Activated CD4-positive, alpha-beta T cell treated with anti-CD3 and anti-CD28 coated beads, Interleukin-2, amount 50 U/mL, for 4 hours (primary cell): ENCODE measurements at places on chromosomes 3 and 15.

DNA sequence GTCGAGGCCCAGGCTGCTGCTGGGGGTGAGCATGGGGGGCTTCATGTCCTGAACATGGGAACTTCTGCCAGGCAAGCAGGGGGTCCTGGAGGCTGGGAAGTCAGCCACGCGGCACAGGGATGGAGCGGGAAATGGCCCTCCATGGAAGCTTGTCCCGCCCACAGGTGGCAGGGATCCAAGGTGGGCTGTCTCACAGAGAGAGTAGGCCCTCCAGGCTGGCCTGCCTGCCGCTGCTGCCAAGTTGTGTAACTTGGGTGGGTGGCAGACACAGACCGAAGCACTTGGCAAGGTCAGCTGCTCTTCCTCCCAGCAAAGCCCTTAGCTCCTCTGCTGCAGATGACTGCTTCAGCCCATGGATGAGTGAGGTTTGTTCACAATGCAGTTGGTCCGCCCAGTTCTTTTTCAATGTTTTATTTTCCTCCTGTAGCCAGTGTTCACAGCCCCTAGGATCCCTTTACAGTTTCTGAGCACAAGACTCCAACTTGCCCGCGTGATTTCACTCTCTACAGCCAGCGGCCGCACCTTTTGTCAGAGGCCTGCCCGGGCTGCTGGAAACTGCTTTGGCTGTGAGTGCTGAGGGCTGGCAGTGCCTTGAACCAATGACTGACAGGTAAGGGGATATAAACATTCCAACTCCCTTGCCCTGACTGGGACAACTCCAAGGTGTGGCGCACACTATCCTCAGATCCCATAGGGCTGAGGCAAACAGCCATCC lies 26.7 kb downstream of the HCN4 start:
- DNase-seq: no peak

- DNase-seq: no peak
Observed at GRCh38 chr15:61307474-61307873, 78.4 kb upstream of the RORA start.

DNA sequence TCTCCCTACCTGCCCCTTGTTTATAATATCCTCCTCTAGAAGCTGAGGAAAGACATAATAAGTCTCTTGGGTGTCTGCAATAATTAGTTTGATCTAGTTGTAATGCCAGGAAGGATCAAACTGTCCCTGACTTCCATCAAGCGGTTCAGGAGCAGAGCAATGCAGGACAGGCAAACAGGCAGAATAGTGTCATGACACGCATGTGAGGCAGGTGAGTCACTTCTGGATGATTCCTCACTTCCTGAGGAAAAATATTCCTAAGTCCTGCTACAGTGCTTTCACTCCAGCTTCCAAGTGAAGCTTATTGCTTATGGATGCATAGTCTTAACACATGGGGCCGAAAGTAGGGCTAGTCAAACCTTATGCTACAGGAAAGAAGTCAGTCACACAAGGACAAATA lies 85.8 kb downstream of the GREM1 start:
- DNase-seq: no peak

- no peak for DNase-seq
Observed at GRCh38 chr3:181530584-181530983, 181.1 kb upstream of the SOX2 start.

DNA sequence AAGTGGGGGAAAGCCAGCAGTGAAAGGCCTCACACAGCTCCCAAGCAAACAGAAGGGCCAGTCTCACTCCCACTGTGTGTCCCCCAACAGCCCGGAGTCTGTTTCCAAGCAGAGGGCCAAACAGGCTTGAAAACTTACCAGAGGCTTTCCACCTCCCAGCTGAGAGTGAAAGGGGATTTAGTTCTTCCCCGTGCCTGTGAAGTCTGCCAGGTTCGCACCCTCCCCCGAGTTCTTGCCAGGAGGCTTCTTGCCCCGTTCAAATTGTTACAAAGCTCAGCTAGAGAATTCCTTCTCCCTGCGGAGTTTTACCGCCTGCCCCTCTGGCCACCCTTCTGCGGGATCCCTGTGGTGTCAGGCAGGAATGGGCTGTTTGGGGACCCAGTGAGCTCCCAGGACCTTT lies 68.0 kb upstream of the WNT7A start:
- DNase-seq: no peak

GRCh38 chr3:179969525-179969924 lies 67.2 kb downstream of the PEX5L start:
- DNase-seq: no peak

GRCh38 chr3:52819936-52820335 lies 10.5 kb downstream of the ITIH4 start:
- DNase-seq: no peak

DNA sequence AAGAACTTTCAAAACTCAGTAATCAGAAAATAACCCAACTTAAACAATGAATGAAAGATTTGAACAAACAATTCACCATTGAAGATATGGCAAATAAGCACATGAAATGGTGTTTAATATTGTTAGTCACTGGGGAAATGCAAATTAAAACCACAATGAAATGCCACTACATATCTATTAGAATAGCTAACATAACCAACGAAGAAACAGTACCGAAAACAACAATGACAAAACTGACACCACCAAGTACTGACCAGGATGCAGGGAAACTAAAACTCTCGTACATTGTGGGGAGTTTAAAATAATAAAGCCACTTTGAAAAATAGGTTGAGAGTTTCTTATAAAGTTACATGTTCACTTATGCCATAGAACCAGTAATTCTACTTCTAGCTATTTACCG lies 69.1 kb downstream of the KBTBD8 start:
- DNase-seq: no peak

DNA sequence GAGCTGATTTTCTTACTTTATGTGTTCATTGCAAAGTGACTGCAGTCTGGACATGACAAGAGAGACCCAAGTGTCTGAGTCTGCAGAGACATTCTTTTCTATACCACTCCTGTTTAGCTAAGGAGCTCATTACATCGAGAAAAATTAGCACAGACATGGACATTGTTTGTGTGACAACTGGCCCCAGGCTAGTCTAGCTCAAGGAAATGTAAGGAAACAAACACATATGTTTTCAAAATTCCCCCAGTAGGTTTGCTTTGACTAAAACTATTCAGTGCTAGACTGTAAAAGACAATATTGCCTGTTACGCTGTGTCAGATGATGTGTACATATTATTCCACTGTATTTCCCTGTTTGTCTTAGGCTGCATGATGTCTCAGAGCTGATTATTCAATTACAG lies 40.9 kb downstream of the TPRG1 start:
- DNase-seq: no peak

GRCh38 chr15:60656481-60656880 lies 177.5 kb upstream of the ICE2 start:
- DNase-seq: no peak

DNA sequence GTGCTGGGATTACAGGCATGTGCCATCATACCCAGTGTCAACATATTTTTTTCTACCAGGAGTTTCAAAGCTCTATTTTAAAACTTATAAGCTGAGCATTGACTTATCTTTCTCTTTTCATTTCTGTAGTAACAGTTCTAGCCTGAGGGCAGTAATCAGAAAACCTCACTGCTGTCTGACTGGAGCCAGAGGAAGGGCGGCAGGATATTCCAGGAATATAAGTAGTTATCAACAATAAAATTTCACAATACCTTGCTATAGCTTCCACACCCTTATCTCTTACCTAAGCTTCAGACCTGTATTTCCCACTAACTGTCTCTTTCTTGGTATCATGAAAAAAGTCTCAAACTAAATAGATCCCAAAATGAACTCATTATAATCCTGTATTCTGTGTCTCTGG lies 5.1 kb upstream of the NEDD4 start:
- DNase-seq: no peak

- DNase-seq: no peak
Observed at GRCh38 chr3:5732081-5732480, 544.6 kb downstream of the EDEM1 start.

DNA sequence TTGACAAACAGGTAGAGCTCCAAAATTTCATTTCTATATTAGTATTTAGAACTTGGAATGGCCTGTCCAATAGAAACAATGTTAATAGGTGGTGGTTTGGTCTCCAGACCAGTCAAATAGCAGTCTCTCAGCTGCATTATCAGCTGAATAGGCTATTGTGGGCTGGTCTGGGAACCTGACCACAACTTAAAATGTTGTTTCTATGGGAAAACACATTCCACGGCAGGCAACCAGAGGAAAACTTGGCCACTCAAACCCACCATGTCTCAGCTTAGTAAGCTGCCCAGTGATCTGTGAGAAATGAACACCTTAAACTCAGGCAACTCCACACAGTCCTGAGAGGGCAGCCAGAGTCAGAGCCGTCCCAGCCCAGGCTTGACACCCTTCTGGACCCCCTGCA lies 20.4 kb downstream of the FBN1 start:
- DNase-seq: no peak

DNA sequence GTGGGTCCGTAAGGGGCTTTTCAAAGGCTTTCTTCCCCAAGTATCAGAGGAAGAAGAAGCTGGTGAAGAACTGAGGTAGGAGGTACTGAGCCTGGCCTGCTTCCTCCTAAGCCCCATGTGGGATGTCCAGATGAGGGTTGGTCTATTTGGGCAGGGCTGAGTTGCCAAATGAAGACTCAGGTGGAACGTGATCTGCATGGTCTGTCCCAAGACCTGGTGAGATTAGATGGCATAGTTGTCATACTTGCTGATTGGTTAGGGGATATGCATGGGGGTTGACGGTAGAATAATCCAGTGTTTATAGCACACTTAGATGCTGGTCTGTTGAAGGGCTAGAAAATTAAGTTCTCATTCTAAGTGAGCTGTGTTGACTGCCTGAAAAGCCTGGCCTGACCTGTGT lies 36.3 kb upstream of the BSN start:
- DNase-seq: no peak

DNA sequence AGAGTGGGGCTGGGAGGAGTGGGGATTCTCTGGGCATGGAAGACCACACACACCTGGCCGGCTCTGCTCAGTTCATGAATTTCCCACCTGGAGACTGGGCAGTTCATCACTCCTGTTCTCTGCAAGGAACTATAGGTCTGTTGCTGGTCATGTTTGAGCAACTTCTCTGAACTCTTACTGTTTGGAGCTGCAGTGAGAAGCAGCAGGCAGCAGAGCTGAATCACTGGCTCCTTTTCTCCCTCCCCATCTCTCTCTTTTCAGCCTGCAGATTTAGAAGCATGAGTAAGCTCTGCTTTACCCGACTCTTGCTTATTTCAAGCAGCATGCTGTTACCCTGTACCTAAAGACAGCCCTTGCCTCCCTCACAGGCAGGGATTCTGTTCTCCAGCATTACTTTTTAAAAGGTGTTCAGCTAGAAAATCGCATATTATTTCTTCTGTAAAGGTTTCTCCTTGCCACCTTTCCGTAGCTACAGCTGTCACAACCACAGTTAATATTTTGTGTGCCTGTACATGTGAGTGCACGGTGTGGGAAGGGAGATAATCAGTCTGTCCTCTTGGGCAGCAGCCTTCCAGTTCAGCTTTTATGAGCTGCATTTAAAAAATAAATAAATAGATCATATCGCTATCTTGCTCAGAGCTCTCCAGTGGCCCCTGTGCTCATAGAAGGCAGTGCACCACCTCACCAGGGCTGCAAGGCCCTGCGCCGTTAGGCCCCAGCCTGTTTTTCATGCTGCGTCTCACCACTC lies 131.6 kb downstream of the CHCHD6 start:
- no peak for DNase-seq

DNA sequence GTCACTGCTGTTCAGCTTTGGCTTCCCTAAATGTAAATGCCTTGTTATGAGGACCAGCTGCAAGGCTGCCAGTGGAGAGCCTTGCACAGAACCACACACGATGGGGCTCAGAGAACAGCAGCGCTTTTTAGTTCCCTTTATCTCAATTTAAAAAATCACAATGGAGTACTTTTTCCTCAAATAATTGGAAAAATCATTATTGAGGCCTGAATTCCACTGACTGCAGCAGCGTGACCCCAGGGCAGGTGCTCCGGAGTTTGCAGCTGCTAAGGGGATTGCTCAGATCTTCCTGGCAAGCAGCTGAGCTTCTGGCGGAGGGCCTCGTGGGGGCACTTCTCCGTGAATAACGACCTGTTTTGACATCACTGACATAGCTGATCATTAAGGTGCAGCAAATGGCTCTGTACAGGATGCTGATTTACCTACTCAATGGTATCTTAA lies 245.6 kb upstream of the TRIM42 start:
- DNase-seq: no peak

- DNase-seq: no peak
Observed at GRCh38 chr15:68328443-68328842, 50.9 kb downstream of the FEM1B start.

DNA sequence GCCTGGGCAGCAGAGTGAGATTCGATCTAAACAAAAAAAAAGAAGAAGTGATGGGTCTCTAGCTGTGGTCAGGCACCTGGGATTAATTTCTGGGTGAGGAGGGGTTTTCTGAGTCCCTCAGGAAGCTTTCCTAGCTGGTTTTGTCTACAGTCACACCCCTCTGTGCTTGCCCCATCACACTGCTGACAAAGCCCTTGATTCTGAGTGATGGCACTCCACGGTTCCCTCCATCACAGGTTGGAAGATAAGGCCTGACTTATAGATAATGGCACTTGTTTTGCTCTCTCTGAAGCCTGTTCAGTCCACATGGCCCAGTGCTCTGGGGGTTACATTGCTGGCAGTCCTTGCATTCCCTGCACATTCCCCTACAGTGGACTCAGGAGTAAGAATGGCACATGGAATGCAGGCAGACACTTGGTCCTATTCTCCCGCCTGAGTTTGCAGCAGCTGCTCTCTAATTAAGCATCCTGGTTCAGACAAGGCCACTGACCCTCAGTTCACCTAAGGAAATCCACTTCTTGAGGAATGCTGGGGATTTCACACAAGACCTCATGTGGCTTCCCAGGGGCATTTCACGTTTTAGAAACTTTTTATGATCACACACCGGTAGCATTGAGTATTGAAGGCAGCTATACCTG lies 81.0 kb upstream of the NMNAT3 start:
- no peak for DNase-seq

GRCh38 chr3:182769673-182770072 lies 23.6 kb upstream of the ATP11B start:
- no peak for DNase-seq

GRCh38 chr15:70142072-70142321 lies 44.3 kb upstream of the TLE3 start:
- no peak for DNase-seq

GRCh38 chr15:62337934-62338333 lies 172.8 kb upstream of the C2CD4B start:
- DNase-seq: no peak

DNA sequence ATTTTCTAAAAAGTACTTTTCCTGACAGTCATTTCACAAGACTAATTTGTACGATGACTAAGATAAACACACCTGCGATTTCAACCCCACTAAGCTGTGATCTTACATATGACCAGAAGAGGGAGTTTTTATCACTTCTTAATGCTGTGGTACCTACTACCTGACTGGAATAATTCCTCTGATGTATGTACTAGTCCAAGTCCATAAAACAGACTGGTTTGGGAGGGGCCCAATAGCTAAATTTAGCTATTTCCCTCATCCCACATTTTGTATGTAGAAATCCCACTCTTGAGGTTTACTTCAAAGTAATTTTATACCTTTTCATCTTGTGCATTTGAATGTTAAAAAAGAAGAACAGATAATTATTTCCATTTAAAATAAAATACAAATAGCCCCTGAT lies 49.7 kb upstream of the SCAANT1 start:
- no peak for DNase-seq

GRCh38 chr3:127812151-127812550 lies 10.2 kb downstream of the MGLL start:
- DNase-seq: no peak

GRCh38 chr15:49278751-49279150 lies 108.7 kb downstream of the GALK2 start:
- DNase-seq: no peak

GRCh38 chr15:78201281-78202190 lies 32.8 kb downstream of the ACSBG1 start:
- no peak for DNase-seq

- no peak for DNase-seq
Observed at GRCh38 chr15:58553365-58553918, 121.7 kb downstream of the LIPC start.

- no peak for DNase-seq
Observed at GRCh38 chr3:43038010-43038409, 58.9 kb downstream of the GASK1A start.
